ENCODE measurements at places on chromosomes 4 and X.

DNA sequence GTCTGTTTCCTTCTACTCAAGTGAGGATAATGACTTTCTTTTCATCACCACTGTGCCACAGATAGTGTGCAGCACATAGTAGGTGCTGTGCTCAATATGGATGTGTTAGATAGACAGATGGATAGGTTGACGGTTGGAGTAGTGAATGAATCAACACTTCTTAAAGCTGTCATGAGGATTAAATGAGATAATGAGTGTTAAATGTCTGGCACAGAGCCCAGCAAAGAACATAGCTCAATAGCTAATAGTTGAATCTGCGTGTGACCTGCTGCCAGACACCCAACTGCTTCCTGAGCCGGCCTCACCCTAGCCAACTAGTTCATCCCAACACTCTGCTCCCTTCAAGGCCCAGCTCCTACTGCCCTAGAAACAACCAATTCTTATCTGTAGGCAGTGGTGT is 67.7 kb upstream of the PJA1 start:
- no peak for DNase-seq

DNA sequence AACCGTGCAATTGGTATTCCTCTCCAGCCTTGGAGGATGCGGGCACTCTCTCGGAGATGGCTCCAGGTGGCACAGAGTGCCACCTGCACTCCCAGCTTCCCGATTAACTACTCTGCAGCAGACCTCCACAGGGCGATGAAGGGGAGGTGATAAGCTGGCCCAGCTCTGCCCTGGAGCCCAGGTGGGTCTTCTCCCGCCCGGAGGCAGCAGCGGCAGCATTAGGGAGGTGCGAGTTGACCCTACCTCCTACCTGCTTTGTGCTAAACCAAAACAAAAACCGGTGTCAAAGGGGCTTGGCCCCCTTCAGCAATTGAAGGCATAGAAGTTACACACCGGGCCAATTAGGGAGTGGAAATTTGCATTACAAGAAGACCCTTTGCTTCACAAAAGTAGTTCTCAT is 137.4 kb upstream of the MAMLD1 start:
- no peak for DNase-seq

DNA sequence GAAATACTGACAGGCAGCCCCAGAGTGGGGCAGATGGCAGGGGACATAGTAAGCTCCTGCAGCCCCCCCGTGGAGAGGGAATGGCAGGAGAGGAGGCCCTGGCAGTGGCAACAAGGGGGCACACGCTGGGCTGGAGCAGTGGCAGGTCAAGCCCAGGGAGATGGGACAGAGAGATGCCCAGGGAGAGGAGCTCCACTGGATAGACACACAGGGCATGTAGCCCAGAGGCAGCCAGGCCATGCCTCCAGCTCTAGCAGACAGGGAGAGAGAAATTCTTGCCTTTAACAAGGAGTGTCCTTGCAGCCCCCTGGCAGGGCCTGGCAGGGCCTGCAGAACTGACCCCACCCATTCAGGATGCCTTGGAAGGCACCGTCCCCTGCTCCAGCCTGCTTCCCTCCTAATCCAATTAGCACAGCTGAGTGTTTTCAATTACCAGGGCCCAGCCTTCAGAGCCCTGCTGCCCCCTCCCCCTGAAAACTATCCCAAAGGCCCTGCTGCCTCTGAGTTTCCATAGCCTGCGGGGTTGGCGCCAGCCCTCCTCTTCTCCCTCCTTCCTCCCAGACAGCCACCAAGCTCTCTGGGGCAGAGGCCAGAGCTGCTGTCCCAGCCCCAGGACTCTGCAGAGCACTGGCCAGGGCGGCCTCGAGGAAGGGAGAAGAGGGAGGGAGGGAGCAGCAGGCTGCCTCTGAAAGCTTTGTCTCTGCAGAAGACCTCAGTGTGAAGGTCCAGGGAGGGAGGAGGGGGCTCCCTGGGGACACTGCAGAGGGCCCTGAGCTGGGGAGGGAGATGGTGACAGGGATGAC is 12.5 kb downstream of the L1CAM start:
- no peak for DNase-seq

GRCh38 chr4:141158219-141158618 is 24.9 kb upstream of the RNF150 start:
- no peak for DNase-seq

All from left renal cortex interstitium (tissue), 4 donors.